ENCODE measurements at places on chromosomes 7 and 10.

- no peak for DNase-seq
These were observed 19.9 kb upstream of the GIMAP8 start for GRCh38 chr7:150430465-150431085.

DNA sequence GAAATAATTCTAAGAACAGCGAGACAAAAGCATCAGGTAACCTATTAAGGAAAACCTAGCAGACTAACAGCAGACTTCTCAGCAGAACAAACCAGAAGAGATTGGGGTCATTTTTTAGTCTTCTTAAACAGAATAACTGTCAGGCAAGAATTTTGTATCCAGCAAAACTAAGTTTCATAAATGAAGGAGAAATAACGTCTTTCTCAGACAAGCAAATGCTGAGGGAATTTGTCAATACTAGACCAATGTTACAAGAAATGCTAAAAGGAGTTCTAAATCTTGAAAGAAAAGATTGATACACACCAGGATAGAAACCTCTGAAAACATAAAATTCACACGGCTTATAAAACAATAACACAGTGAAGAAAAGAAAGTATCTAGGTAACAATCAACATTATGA is 22.6 kb downstream of the BICC1 start:
- no peak for DNase-seq

DNA sequence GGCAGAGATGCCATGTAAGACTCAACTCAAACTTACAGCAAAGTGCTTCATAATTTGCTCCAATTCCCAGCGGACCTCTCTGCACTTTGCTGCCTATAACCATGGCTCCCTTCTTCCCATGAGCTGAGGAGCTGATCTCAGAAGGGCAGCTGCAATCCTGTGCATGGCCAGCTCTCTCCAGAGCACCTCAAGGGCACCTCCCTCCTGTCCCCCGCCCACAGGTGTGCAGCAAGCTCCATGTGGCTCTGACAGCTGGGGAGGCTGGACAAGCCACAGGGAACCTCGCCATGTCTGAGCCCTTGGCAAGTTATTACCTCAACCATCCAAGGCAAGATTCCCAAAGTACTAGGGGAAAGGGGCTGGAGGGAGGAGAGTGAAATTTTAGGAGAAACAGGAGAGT is 61.1 kb upstream of the DDC start:
- DNase-seq: no peak

DNA sequence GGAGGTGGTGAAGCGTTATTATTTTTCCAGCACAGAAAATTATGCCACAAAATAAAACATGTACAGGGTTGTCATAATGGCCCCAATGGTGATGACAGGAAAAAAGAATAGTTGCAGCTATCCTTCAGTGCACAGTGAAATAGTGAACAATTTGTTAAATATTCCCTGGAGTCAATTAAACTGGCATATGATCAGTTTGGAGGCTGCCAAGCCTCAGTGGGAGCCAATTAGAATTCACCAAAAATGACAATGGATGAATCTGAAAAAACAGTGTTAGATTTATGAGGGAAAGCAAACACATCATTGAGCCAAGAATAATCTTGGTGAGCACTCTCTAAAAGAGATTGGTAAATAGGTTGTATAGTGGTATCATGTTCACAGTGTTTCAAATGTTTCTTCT is 146.3 kb downstream of the OTUD1 start:
- no peak for DNase-seq

DNA sequence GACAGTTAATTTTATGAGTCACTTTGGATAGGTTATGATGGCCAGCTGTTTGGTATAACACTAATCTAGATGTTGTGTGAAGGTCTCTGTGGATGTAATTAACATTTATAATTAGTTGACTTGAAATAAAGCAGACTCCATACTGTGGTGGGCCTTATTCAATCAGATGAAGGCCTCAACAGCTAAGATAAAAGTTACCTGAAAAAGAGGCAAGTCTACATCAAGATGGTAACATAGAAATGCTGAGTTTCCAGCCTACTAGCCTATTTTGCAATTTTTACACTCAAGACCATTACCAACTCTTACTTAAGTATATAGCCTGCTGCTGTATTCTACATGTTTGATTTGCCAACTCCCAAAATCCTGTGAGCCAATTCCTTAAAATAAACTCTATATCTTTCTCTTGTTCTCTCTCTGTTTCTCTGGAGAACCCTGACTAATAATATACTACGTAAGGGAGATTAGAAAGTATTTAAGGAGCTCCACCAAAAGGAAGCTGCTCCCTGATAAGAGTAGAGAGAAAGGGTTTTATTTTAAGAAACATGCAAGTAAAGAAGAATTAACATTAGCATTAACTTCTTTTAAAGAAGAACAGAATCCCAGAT is 42.7 kb downstream of the ZNF438 start:
- DNase-seq: no peak

DNA sequence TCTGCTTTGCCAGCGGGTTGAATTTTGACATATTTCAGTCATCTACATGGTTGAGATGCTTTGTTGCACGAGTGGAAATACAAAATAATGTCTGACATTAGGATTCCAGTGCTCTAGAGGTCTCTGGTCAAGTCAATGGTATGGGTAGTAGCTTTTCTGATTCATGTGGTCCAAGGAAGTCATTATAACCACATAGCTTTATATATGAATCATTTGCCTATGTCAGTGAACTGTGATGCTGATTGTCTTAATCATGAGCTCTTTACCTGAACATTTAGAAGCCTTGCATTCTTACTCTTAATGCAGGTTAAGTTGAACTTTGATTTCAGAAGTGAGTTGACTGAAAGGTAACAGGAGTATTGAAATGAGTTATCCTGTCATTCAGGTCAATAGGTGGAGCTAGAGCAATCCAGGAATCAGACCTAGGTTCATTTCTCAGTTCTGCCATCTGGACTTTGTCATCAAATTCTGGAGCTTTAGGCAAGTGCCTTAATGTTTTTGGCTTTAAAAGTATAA is 3.3 kb downstream of the MAPK8 start:
- DNase-seq: no peak

- no peak for DNase-seq
These were observed 71.8 kb upstream of the LOXL4 start for GRCh38 chr10:98339799-98340198.

- DNase-seq: no peak
These were observed 26.2 kb upstream of the BMPR1A start for GRCh38 chr10:86730227-86730626.

DNA sequence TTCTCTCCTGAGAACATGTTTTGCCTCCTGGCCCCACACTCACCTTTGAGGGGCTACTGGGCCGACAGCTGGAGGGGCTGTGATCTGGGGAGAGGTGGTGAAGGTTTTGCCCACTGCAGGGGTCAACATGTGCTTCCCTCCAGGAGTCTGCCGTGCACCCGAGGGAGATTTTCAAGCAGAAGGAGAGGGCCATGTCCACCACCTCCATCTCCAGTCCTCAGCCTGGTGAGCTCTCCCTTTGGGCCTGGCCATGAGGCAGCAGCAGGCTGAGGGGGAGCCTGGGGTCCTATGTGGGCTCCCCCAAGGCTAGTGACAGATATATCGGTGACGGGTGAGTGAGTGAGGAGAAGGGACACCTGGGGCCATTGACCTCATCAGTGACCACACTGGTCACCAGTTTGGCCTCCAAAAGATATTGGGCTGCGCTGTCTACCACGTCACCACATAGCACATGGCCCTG is 6.6 kb downstream of the PGAM2 start:
- no peak for DNase-seq

- DNase-seq: no peak
These were observed 75.9 kb downstream of the SVOPL start for GRCh38 chr7:138625084-138625848.

GRCh38 chr10:89600041-89600440 is 45.0 kb downstream of the PANK1 start:
- DNase-seq: no peak
